ENCODE measurements at places on chromosomes 3 and 15.

DNA sequence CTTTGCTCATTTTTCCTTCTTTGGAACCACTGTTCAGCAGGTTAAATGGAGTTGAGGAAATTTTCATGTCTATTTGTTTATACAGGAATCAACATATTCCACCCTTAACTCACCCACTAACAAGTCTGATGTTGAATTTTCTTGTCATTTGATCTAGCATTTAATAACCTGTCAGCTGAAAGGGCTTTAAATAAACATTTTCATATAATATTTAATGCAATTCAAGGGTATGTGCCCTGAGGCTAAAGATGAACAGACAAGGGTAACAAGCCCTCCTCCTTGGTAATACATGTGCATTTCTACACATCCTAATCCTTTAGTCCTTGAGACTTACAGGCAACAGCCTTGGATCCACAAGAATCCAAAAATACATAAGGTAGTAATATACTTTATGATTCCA lies 435.0 kb upstream of the NR2F2 start:
- no peak for DNase-seq

DNA sequence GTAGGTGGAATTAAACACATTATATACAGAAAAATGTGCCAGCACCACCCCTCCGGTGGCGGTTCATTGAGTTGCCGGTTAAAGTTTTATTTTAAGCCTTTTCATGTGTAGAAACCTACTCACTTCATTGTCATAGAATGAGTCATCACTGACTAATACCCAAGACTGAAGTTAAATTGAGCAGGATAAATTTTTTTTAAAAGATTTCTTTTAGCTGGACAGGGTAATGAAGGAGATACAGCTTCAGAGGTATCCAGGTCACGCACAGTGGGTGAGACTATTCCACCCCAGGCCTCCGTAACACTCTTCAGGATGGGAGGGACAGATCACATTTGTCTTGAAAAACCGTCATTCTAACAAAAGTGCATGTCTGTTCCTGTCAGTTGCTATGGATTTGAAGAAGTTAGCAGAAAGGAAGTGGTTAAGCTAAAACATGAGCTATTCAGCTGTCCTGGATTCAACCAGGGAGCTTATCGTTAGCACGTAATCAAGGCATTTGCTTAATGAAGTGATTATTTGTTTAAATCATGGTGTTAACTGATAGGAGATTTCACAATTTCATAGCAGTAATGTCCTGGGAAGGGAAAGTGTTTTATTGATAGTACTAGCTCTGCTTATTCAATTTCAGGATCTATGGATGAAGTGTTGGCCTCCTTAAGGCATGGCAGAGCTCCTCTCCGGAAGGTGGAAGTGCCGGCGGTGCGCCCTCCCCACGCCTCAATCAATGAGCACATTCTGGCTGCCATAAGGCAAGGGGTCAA lies 23.4 kb downstream of the WHAMM start:
- DNase-seq: no peak

- no peak for DNase-seq
Measured at GRCh38 chr3:185943760-185944106, 5.9 kb upstream of the TRA2B start.

DNA sequence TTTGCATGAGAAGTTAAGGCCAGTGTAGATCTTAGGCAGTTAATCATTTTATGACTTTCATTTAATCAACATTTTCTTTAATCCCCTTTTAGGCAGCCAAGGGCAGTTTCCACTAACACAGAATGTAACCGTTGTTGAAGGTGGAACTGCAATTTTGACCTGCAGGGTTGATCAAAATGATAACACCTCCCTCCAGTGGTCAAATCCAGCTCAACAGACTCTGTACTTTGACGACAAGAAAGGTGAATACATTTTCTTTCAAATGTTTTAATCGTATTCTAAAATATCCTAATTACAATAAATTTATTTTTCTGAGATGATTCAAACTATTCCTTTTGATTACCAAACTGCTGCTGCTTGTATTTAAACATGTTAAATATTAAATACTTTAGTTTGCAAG lies 843.2 kb downstream of the CADM2 start:
- DNase-seq: no peak

- no peak for DNase-seq
Measured at GRCh38 chr3:45895686-45896468, 9.5 kb downstream of the CCR9 start.

DNA sequence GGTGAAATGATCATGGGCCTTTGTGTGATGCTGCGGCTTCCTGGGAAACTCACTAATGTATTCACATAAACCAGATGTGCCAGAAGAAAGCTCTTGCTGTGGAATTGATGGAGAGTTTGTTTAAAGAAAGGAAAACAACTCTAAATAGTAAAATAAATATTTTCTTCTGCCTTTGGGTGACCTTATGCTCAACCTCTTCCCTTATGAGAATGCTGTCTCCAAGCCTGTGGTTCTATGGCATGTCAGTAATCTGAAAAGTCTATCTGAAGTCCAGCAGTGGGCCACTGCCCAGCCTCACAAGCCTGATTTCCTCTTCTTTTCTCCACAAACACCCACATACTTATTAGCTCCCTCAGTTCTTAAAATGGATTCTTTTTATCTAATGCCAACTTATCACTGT lies 49.9 kb upstream of the PHLDB2 start:
- no peak for DNase-seq

GRCh38 chr3:101892648-101893047 lies 43.3 kb downstream of the NFKBIZ start:
- DNase-seq: no peak

DNA sequence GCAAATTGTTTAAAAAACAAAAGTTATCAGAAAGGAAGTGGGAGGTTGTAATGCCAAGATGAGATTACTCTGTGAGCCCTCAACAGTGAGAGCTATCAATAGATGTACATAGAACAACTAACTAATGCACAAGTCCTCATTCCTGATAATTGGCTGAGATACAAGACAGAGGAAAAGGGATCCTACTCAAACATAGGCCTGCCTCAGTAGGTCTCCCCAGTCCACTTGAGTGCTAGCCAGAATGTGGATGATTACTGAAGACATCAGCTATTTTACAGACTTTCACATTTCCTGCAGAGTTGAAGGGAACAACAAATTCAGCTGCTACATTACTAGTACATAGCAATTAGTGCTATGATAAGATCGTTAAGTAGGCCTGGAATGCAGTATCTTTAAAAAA lies 981.9 kb downstream of the TUSC7 start:
- no peak for DNase-seq

GRCh38 chr3:119098619-119099222 lies 47.2 kb upstream of the TEX55 start:
- DNase-seq: no peak

DNA sequence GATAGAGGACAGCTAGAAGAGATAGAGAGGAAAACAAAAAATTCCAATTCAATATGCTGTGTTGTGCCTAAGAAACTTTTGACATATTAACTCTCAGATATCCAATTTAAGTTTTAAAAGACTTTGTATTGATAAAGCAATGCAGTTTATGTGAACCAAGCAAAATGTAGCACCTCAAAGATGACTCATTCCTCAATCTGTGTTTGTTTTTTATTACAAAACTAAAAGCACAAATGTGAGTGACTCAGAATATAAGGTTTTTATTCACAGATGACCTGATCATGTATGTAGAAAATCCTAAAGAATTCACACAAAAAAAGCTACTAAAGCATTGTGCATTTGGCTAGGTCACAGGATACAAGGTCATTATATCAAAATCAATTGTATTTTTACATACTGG lies 11.1 kb downstream of the HCLS1 start:
- DNase-seq: no peak

DNA sequence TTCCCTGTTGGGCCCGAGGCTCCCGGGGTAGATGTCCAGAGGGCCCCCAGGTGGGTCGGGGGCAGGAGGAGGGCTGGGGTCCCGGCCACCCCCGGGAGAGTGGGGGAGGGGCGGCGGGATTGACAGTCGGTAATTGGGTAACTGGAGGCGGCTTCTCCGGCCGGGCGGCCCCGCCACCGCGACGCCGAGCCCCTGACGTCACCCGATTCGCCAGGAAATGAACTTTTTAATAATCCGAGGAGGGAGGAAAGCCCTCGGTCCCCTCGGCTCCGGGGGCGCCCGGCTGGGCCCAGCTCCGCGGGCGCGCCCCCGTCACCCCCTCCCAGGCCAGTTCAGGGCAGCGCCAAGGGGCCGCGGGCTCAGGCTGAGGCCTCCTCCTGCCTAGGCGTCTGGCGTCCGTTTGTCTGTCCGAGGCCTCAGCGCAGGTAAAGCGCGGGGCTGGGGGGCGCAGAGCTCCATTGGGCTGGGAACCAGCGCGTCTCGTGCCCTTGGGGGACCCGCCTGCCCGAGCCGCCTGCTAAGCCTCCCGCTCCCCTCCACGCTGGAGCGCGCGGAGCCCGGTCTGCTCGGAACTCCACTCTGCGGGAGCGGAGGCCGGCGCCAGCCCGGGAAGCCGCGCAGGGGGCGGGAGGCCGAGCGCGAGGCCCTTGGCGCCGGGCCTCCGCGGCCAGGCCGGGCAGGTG lies 3.9 kb downstream of the GATA2 start:
- DNase-seq: no peak

DNA sequence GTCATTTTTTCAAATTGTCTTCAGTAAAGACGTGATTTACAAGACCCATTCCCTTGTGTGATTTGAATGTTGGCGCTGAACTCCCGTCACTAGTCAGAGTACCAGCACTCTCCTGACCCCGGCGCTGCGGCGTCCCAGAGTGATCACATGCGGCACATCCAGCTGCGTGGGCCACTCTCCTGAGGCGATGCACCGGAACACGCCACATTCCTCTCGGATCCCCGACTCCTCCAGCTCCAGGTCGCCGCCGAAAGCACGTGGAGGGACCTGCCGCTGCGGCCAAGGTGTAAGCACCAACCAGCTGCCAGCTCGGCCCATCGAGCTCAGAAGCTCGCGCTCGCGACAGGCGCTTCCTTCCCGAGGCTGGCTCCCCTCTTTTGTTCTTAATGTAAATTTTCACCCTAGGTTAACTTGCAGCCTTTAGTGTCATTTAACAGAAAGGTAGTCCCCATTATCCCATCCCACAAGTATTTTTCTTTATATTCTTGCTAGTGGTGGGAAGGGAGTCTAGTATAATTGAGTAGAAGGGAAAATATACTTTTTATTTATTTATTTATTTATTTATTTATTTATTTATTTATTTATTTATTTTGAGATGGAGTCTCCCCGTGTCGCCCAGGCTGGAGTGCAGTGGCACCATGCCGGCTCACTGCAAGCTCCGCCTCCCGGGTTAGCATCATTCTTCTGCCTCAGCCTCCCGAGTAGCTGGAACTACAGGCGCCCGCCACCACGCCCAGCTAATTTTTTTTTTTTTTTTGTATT lies 61.7 kb upstream of the VGLL3 start:
- DNase-seq: no peak

DNA sequence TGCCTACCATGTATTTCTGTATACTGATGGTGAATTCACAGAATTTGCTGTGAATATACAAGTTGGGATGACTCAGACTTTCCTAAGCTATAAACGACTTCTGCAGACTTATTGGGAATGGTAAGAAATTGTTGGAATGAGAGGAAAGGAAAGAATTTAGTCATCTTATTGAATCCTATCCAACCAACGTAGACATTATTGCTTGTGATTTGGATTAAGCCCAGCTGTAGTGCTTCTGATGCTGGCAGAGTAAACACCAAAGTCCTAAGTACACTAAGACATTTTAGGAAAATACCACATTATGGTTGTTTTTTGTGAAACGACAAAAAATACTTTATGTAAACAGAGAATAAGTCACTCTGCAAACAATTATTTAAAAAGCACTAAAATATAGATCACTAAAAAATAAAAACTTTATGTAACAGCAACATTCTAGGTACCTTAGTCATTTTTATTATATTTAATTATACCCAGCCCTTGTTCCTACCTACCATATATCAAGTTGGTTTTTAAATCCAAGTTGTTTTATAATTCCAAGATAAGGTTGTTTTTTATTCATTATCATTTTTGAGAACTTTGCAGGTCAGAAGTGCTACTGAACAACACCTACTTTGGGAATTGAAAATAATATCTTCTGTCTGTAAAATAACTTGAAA lies 99.2 kb upstream of the MLF1 start:
- no peak for DNase-seq

DNA sequence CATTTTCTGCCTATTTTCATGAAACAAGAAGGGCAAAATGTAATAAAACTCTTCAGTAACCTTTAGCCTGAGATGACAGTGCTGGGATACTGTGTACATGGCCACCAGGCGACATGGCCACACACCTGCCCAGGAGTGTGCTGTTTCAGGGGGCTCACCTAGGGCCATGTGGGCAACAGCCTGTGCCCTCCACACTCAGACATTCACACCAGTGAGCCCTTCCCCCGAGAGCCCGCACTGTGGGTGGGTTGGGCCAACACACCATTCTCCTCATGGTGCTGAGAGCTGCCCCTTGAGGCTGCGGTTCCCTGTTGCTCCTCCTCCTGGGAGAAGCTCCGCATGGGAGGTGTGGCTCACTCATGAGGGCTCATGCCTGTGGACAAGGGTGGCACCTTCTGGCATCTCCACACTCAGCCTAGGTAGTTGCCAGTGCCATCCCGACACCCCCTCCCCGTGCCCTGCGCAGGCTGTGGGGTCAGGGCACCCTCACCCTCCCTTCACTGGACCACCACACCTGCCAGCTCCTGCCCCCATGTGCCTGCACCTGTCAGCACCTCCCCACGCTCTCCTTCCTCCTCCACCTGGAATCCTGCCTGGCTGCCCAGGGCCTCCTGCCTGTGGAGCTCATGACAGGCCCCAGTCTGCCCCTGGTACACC lies 19.7 kb downstream of the OCA2 start:
- no peak for DNase-seq

DNA sequence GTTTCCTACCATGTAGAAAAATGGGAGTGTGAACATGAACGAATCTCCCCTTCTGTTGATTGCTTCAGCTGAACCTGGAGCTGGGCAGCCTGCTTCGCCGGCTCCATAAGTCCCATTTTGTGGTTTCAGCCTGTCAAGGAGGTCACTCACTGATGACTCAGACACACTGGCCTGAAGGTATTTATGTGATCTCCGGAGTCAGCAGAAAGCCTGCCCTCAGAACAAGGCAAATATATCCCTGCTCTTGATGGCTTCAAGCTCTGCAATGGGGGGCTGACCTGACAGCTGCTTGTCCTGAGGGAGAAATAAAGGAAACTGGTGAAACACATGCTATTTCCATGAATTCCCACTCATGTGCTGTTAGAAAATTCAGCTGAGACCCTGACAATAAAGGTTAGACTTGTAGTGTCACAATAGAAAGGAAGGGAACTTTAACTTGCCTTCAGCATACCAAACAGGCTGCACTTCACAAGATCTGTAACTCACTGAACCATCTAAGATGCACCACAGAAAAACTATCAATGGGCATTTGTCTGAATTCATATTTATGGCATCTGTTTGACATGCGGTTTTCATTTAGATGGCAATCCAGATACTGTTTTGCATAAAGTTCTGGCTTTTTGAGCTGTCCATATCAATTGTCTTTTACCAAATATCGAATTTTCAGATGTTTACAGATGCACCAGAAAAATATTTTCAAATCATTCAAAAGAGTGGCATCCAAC lies 282.0 kb upstream of the VEPH1 start:
- DNase-seq: no peak

- DNase-seq: no peak
Measured at GRCh38 chr3:105906836-105907235, 38.0 kb upstream of the CBLB start.

GRCh38 chr3:69932501-69932900 lies 67.0 kb upstream of the SAMMSON start:
- no peak for DNase-seq

GRCh38 chr3:116050311-116050915 lies 394.9 kb downstream of the LSAMP start:
- no peak for DNase-seq
